Femur (tissue), 1 donor: ENCODE measurements at places on chromosomes 3 and 15.

- DNase-seq = no peak
These were observed 80.0 kb upstream of the RORA start for GRCh38 chr15:61309031-61309511.

GRCh38 chr3:57031631-57032541 is 28.6 kb upstream of the SPATA12 start:
- DNase-seq = no peak

- DNase-seq = no peak
These were observed 123.5 kb downstream of the UNC13C start for GRCh38 chr15:54101664-54102270.

DNA sequence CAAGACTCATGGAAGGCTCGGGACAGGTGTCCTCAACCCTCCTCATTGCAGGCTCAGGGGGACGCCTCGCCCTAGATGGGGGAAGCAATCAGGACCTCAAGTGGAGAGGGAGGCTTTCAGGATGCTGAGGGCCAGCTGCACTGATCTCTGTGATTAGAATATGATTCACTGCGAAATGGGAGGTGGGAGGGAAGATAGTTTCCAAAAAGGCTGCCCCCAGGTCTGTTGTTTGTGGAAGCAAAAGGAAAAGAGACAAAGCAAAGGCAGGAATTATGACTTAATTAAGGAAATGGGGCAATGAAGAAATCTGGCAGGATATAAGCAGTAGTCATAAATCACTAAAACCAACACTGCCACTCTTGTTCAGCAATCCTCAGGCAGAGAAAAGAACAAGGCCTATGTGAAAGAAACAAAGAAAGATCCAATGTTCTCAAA is 85.6 kb upstream of the ABHD17C start:
- no peak for DNase-seq

DNA sequence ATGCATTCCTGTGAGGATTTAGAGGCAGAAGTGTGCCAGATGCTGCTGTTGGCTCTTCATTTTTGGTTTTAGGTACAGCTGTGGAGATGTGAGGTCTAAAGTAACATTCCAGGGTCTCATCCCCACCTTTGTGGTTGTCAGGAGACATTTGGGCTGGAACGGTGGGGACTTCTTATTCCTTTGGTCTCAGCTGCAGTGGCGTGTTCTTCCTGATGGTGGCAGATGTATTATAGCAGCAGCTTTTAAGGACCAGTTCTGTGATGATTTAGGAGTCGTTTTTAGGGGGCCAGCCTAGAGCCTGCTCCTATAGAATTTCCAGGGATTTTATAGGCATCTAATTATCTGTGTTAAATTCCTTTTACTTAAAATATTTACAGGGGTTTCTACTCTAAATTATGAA is 221.0 kb upstream of the EOMES start:
- DNase-seq = no peak

GRCh38 chr3:195208183-195208582 is 62.8 kb downstream of the XXYLT1 start:
- no peak for DNase-seq

DNA sequence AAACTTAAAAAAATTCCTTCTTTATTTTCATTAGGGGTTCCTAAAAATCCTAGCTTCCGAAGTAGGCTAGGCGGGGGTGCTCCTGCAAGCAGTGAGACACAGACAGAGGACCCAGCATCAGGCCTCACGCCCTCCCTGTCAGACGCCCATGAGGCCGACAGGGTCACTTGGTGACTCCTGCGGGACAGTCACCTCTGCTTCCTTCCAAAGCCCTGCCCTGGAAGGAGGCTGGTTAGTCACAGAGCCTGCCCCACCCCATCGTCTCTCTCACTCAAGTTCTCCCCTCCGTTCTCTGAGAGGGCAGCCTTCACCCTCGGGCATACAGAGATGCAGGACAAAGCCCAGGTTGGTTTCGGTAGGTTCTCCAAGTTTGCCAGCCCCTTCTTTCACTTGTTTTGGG is 38.6 kb downstream of the EHD4 start:
- no peak for DNase-seq

DNA sequence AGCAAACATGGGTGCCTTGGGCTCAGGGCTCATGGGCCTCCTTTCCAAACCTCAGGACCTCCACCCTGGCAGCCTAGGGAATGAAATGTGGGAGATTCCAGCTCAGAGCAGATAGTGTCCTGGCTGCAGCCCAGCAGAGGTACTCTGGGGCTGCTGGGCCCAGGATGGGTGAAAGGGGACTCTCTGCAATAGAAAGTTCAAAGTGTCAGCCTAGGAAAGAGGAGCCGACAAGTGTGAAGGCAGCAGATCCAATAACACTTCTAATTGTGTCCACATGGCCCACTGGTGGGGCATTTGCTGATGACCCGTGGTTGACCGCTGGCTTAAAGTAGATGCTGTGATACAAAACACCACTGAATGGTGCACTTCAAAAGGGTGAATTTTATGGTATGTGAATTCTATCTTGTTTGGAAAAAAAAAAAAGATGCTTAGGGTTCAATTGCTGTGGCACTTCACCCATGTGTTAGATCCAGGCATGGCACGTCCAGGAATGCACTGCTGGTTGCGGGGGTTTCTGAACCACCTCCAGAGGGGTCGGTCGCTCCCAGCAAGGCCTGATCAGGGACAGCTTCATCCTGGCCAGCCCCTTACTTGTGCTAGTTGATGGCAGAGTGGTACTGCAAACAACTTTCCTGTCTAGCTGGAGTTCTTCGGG is 20.9 kb downstream of the AMOTL2 start:
- DNase-seq = no peak
